Left forelimb (tissue), 1 donor: ENCODE measurements at places on chromosomes 4 and X.

- no peak for DNase-seq
Observed at GRCh38 chr4:80240976-80241375, 25.5 kb upstream of the FGF5 start.

DNA sequence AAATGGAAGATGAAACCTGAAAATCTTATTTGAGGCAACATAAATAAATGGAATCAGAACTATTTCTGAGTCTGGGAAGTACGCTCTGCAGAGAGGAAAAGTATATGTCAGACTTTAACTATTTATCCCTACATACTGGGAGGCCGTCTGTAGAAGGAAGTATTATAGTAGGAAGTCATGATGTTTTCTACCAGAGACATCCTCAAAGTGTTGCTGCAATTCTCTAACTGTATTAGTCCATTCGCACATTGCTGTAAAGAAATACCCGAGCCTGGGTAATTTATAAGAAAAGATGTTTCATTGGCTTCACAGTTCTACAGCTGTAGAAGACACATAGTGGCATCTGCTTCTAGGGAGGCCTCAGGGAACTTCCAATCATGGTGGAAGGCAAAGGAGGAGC lies 88.7 kb upstream of the TBL1X start:
- DNase-seq, result no peak

DNA sequence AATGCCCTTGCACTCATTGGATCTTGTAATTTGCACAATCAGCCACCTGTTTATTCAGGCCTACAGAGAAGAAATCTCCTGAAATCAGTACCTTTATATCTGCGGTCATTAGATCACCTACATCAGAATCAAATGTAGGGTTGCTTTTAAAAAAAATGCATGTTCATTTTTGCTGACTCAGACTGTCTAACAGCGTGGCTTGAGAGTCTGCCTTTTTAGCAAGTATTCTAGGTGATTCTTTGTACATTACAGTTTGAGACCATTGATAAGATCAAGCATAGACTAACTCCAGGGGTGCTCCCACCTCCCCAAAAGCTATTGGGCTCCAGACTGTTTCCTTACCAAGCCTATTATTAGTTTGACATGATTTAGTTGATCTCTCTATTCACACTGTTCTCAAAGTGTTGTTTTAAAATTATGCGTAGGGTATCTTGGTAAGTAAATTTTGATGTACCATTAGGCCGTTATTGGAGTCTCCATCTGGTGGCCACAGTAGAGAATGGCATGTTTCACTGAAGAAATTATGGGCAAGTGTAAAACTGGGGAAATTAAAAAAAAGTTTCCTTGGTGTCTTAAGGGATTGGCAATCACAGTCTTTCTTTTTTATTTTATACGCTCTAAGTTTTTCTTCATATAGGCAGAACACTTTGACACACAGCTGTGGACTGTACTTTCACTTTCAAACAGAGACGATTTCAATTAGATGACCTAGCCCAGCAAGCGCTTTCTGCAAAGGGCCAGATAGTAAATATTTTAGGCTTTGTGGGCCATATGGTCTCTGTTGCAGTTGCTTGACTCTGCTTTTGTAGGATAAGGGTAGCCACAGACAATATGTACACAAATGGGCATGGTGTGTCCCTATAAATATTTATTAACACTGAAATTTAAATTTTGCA lies 33.7 kb upstream of the MSL3 start:
- DNase-seq, result no peak

DNA sequence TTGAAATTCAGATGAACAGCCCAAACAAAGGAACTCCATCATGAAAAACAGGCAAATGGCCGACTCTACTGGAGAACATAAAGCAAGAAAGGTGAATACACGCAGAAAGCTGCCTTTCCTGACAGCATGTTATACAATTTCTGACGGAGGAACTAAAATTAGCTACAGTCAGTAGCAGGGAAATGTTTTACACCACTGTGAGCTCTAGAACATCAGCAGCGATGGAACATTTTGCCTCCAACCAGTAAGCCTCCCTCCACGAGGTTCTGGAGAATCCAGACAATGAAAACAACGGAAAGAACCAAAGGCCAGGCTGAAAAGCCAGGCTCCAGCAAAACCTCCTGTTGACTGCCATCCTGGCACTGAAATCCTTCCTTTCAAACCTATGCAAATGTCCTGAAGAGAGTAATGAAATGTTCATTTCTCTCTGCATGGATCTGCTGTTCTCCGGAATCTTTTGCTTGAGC lies 78.9 kb downstream of the IRF2 start:
- DNase-seq, result peak; percentile 2

- no peak for DNase-seq
Observed at GRCh38 chr4:17773135-17773698, 8.2 kb downstream of the FAM184B start.
